ENCODE measurements at places on chromosomes 16 and 17.

GRCh38 chr17:29169806-29170591, 10.2 kb downstream of the MYO18A start:
- no peak for DNase-seq

DNA sequence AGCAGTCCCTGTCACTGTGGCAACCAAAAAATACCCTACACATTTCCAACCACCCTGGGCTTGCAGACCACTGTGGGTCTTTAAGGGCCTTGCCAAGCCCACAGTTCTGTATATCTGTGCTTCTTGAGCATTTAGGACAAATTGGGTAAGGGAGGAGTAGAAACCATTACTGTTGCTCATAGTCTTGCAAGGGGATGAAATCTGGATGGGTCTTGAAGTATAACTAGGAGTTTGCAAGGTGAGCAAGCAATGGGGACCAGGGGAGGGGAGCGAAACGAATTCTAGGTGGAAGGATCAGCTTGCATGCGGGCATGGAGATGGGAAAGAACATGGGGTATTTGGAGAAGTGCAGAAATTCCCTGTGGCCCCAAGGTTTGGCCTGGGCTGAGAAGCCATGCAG, 202.9 kb downstream of the RAB11FIP4 start:
- DNase-seq, result no peak

- DNase-seq, result peak; percentile 82
Observed at GRCh38 chr17:77609553-77610517, 348.7 kb upstream of the TNRC6C start.

DNA sequence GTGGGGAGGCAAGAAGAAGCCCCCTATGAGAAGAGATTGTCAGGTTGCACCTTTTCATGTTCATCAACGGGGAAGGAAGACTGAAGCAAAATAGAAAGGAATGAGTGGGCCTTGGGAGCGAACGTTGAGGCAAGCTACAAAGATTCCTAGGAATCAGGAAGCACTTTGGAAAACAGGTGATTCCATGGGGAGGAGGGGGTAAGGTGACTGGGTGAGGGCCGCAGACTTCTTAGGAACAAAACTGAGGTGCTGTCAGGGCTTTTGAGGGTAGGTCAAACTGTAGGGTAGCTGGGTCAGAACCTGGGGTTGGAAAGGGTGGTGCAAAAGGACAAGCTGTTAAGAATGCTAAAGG, 528 bp downstream of the ITFG1 start:
- DNase-seq, result no peak

GRCh38 chr16:87350681-87351319, 32.8 kb downstream of the FBXO31 start:
- no peak for DNase-seq

GRCh38 chr17:45240905-45241327, 19.2 kb downstream of the FMNL1 start:
- DNase-seq, result no peak

DNA sequence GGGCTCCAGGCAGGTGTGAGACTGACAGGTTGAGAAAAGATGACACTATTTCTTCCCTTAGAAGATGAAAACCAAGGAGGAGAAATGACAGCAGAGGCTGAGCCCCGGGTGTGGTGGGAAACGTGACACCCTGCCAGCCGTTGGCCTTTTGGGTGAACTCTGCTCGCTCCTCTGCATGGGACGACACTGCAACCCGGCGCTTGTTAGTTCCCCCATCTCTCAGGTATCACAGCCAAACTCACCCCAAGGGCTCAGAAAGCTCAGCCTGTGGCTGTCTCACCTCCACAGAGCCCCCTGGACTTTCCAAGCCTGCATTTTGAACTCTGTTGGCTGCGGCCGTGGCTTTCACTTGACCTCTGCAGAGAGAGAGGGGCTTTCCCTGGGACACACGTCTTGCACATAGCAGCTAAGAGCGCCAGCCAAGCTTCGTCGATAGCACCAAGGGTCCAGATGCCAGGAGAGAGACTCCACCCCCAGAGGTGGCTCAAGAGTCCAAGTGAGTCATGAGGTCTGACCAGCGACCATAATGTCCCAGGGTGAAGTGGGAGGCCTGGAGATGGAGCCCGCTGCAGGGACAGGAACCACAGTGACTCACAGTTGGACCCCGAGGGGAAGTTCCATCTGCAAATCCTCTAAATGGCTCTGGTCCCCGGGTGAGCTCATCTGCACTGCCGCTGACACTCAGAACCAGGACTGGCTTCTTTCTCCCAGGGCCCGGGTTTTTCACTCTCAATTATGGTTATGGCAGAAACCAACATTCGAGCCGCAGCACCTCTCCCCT, 301.9 kb downstream of the SOX9 start:
- peak; percentile 3 for DNase-seq

DNA sequence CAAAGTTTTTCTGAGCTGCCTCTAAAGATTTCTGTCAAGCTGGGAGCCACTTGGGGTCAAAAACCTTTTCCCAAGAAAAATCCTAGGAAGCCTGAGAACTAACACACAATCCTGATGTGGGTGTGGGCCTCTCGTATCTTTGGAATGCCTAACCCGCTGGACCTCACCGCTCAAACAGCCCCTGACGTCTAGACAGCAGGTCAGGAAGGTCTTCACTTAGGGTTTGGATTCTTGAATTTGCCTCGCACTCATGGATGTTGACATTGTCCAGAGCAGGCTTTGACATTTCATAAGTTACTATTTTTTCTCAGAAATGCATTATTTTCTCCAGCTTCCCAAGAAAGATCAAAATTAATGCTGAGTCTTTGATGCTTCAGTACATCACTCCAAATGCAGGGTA, 18.9 kb downstream of the TEX2 start:
- no peak for DNase-seq

GRCh38 chr16:23194497-23195221, 12.1 kb downstream of the SCNN1G start:
- no peak for DNase-seq

DNA sequence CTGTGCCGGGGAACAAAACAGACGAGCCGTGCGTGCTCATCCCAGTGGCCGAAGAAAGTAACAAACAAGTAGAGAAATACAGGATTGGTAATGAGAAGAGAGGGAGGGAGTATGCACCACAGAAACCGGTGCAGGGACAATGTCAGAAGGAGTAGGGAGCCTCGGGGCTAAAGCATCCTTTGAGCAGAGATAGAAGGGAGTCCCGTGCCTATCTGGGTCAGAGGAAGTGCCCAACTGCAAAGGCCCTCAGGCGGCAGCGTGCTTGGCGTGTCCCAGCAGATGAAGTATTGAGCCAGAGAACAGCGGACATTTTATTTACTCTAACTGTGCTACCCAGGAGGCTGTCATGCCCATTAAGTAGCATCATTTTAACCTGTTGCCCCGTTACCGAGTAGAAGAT, 114.9 kb upstream of the CACNG5 start:
- no peak for DNase-seq

DNA sequence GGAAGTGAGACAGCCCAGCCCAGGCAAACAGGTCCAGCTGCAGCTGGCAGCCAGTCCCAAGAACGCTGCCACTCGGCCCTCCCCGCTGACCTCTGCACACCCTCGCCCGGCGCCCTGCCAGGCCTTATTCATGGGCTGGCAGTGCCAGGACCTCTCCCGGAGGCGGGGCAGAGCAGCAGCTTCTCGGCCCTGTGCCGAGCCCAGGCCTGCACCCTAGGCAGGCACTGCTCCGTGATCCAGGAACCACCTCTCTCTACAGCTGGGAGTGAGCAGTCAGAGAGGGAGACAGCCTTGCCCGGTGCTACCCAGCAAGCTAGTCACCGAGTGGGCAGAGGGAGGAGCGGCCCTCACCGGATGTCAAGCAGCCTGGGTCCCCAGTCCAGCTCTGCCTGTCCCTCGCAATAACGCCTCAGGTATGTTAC, 79.9 kb upstream of the CBX4 start:
- no peak for DNase-seq

DNA sequence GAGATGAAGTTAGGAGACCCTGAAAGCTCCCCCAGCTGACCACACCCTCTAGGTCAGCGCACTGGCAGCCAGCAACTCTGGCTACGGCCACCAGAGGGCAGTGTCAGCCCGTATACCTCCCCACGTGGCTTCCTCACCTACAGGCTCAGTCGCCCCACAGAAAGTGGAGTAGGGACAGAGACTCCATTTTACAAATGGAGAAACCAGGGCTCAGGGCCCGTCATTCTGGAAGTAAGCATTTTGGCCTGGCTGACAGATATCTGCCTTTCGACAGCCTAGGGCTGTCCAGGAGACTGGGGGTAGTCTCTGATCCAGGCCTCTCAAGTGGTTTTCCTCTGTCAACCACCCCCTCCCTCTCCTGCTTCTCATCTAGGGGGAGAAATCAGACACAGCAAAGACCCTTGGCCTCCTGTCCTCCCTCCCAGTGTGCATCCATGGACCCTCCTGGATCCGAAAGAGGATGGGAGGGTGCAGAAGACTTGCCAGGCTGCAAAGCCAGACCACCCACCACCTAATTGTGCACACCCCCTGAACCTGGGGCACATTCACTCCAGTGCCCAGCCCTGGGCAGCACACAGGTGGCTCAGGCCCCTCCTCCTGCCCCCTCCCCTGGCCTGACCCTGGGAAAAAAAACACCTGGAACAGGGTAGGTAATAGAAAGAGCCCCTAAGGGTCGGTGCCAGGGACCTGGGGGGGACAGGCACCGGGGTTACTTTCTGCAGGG, 3.8 kb upstream of the HAP1 start:
- peak; percentile 84 for DNase-seq

GRCh38 chr17:79546386-79546785, 64.5 kb downstream of the RBFOX3 start:
- DNase-seq, result no peak

GRCh38 chr17:50076591-50077235, 18.4 kb upstream of the PDK2 start:
- no peak for DNase-seq

DNA sequence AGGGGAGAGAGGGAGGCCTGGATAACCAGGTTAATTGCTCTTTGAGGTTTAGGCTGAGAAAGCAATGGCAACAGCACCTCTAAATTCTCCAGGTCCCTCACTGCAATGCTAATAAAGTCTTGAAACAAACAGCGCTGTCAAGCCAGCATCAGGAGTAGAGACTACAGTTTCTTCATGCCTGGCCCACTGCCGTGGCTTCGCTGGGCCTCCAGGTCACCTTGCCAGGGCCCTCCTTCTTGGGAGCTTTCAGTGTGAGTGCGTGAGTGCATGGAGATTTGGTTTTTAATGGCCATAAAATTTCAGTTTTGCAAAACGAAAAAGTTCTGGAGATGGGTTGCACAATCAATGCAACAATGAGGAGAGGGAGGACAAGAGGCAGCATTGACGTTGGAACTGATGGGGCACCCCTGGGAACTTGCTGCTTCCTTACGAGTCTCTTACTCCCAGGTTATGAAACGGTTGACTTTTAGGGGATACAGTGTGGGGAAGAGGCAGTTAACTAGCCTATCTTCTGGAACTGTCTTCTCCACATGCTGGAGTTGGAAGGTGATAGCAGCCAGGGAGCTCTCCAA, 229.4 kb downstream of the XYLT1 start:
- no peak for DNase-seq

DNA sequence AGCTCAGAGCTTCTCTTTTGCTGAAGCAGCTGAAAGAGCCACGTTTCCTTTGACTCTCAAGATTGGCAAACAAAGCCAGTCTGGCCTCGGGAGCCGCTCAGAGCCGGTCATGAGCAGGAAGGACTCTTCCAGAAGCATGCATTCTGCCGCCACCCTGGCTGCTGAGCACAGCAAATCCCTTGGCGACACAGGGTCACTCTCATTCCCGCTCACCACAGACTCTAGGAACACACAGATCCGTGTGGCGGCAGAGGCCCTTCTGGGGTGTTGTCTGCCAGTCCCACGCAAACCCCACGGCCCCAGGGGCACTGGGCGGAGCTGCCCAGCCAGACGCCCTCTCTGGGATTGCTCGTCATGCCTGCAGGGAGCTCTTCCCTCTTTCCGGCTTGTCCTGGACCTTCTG, 157.0 kb downstream of the C16orf95 start:
- DNase-seq, result no peak

- DNase-seq, result peak; percentile 98
Observed at GRCh38 chr16:49150341-49150740, 131.3 kb downstream of the CBLN1 start.

DNA sequence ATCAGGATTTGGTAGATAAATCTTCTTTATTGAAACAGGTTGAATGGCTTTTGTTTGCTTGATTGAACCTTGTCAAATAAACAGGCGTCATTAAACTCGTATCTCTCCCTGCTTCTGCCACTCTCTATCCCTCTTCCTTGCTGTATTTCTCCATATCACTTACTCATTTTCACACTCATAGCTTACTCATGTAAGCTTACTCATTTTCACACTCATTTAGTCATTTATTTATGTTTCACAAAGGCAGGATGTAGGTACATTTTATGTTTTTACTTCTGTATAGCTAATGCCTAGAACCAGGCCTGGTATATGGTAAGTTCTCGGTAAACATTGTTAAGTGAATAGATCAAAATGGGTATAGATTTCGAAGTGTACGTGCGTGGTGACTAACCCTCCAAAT, 450.0 kb downstream of the PMP22 start:
- no peak for DNase-seq

DNA sequence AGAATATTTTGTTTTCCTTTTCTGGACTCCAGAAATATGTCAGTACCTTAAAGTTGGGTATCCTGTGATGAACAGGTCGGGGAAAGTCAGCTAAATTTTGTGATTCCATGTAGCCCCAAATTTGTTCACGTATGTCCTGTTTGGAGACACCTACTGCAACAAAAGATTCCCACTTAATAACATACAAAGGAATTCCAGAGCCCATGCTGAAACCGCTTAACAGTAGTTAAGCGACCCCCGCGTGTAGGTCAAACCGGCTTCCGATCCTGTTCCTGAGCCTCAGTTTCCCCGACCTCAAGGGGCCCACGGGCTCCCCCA, 477 bp downstream of the MTHFSD start:
- DNase-seq, result peak; percentile 21

GRCh38 chr17:41666237-41666641, 22.4 kb upstream of the EIF1 start:
- peak; percentile 77 for DNase-seq

GRCh38 chr17:68601565-68602288, 560 bp upstream of the FAM20A start:
- no peak for DNase-seq

DNA sequence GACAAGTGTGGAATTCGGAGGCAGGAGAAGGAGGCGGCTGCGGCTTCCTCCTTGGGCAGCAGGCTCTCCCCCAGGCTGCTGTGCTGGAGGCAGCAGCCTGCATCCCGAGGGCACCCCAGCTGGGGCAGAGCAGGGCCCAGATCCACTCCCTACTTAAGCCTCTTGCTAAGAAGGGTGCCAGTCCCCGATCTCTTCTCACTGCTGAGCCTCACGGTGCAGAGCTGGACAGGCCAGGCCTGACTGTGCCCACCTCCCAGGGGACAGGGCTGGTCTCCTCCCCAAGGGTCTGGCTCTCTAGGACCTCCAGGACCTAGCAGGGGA, 210.8 kb downstream of the NTN1 start:
- no peak for DNase-seq

- no peak for DNase-seq
Observed at GRCh38 chr16:70653406-70653805, 7.0 kb downstream of the IL34 start.

GRCh38 chr17:74549343-74549742, 3.4 kb upstream of the CD300C start:
- no peak for DNase-seq

GRCh38 chr16:7772722-7773121, 440.1 kb downstream of the RBFOX1 start:
- no peak for DNase-seq

GRCh38 chr17:5947701-5948180, 122.4 kb upstream of the WSCD1 start:
- no peak for DNase-seq

Data from OCI-LY7 (cell line).